ENCODE measurements at places on chromosomes 4 and X.

GRCh38 chr4:101782546-101782945, 8.0 kb upstream of the BANK1 start:
- DNase-seq: no peak

DNA sequence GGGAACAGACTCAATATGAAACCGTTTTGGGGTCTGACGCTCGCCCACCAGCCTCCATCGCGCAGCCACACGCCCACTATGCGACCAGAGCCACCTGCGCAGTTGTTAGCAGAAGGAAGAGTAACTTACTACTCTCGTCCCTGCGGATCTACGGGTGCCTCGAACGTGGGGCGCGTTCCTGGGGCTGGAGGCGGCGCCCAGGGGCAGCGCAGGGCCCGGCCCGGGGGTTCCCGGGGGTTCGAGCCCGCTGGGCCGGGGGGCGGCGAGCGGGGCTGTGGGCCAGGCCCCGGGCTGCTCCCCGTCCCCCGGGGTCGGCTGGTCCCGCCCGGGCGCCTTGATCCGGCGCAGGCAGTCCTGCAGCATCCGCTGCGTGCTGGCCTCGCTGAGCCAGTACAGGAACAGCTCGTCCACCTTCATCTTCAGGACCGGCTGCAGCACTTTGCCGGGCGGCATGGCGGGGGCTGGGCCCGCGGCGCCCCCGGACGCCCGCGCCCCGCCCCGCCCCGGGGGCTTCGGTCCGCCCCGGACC, 404 bp downstream of the PPP2R3B start:
- DNase-seq: no peak

- no peak for DNase-seq
These were observed 467 bp downstream of the HSD17B11 start for GRCh38 chr4:87390551-87390890.

- DNase-seq: no peak
These were observed 1.2 kb downstream of the EIF1AX start for GRCh38 chrX:20140420-20140819.

DNA sequence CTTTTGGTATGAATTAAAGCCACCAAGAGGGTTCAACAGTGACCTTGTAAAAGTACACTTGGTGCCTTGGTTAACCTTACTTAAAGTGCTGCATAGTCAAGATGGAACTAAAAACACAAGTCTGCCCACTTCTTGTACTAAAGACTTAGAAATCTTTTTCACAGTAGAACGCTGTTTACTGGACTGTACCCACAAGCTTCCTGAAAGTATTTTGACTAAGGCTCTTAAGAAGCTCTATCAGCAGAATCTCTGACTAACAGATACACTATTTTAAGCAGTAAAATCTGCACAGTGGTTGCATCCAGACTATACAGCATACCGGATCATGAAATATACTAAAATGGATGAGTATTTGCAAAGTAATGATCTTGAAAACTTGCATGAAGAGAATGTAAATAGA, 7.2 kb downstream of the RAB28 start:
- DNase-seq: no peak

- no peak for DNase-seq
These were observed 313.0 kb downstream of the ARHGAP10 start for GRCh38 chr4:148044912-148045352.

- no peak for DNase-seq
These were observed 39.5 kb upstream of the GRPEL1 start for GRCh38 chr4:7107166-7107905.

DNA sequence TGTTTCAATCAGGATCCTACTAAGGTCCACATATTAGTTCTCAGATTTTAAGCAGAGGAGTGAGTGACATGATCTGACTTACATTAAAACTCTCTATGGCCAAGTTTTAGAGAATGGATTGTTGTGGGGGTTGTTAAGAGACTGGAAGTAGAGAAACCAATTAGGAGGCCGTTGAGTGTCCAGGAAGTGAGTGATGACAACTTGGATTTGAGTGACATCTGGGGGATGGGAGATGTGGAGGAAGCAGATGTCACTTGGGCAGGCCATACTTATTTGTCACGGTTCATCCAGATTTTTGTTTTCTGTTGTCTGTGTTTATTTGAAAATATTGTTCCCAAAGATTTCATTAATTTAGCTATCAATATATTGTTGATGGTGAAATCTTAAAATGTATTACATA, 28.3 kb downstream of the ADD1 start:
- DNase-seq: no peak
